HuH-7.5 (cell line): ENCODE measurements at places on chromosomes 11 and 22.

DNA sequence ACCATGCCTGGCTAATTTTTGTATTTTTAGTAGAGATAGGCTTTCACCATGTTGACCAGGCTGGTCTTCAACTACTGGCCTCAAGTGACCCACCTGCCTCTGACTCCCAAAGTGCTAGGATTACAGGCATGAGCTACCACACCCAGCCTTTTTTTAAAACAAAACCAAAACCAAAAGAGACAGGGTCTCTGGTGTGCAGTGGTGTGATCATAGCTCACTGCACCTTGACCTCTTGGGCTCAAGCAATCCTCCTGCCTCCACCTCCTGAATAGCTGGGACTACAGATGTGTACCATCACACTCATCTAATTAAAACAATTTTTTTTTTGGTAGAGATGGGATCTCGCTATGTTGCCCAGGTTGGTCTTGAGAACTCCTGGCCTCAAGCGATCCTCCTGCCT is 77.7 kb downstream of the PTPRJ start:
- no peak for DNase-seq

DNA sequence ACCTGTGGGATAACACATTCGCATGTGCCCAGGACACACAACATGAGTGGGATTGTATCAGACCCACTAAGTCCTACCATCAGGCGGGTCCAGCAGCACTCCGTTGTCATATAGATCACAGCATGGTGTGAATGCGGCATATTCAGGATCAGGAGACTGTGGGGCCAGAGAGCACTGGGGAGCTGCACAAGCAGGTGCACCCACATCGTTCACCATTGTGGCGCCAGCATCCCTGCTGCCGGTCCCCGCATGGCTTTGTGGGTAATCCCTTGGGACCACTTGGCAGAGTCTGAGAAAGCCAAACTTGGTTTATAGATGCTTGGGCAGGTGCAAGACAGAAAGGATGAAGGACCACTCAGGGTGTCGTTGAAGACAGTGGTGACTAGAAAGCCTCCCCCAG is 201.6 kb upstream of the B3GAT1 start:
- no peak for DNase-seq

GRCh38 chr11:65811764-65812475 is 21.8 kb upstream of the SNX32 start:
- no peak for DNase-seq

GRCh38 chr11:119350302-119350701 is 3.8 kb upstream of the MFRP start:
- DNase-seq, result no peak

GRCh38 chr11:108726077-108726800 is 61.4 kb downstream of the DDX10 start:
- DNase-seq, result no peak
